Gastroesophageal sphincter (tissue), 4 donors: ENCODE measurements at places on chromosomes 4 and X. TPM values are rescaled to one million over a fixed set of nuclear protein-coding genes. Genes with fewer than 3 reads are reported as not detected.

Gene CLDN22
- total RNA-seq, result 1.4 TPM

Gene CFAP99
- not detected for total RNA-seq

Gene SSX4
- total RNA-seq, result not detected

GRCh38 chr4:5660185-5660584 lies 48.2 kb downstream of the EVC2 start:
- no peak for ATAC-seq

- no peak for ATAC-seq
Observed at GRCh38 chrX:105910563-105911105, 88.3 kb downstream of the NRK start.

GRCh38 chrX:10245886-10246285 lies 89.1 kb downstream of the CLCN4 start:
- no peak for ATAC-seq

- ATAC-seq, result no peak
Observed at GRCh38 chr4:24370421-24370820, 213.9 kb downstream of the DHX15 start.

- ATAC-seq, result no peak
Observed at GRCh38 chrX:72094894-72095293, 36.8 kb downstream of the RTL5 start.

DNA sequence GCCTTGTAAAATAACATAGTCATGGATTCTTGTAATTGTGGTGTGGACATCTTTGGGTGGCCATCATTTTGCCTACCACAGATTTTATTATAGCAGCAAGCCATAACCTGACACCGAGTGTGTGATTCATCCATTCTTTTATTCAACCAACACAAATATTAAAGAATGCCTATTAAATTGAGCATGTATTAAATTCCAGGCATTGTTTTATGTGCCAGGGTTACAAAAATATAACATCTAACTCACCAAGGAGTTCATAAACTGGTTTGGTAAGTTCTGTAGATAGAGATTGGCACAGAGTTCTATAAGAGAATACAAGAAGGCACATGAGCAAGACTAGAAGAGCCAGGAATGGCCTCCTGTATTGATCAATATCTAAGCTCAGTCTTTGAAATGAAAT lies 18.0 kb downstream of the NBDY start:
- ATAC-seq, result no peak

GRCh38 chrX:330726-331150 lies 12.1 kb upstream of the GTPBP6 start:
- ATAC-seq, result no peak

DNA sequence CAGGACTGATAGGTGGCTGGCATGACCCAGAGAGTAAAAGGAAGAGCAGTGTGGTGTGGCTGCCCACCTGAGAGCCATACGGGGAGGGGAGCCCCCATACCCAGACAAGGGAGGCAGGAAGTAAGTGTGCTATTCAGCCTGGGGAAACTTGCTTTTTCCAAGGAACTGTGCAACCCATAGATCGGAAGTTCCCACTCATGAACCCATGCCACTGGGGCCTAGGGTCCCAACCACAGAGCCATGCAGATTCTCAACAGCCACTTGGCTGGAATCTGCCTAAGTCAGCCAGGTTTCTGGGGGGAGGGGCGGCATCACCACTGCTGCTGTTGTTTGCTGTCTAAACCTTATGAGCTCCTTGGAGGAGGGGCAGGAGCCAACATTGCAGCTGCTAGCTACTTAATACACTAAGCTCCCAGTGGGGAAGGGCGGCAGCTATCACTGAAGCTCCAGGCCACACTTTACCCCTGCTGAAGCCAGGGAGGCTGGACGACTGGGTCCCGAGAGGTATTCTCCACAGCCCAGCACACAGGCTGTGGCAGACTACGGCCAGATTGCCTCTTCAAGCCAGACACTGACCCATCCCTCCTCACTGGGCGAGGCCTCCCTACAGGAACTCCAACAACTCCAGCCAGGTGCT lies 410.4 kb downstream of the INPP4B start:
- ATAC-seq, result no peak
